ENCODE measurements at places on chromosomes 13 and 19.

DNA sequence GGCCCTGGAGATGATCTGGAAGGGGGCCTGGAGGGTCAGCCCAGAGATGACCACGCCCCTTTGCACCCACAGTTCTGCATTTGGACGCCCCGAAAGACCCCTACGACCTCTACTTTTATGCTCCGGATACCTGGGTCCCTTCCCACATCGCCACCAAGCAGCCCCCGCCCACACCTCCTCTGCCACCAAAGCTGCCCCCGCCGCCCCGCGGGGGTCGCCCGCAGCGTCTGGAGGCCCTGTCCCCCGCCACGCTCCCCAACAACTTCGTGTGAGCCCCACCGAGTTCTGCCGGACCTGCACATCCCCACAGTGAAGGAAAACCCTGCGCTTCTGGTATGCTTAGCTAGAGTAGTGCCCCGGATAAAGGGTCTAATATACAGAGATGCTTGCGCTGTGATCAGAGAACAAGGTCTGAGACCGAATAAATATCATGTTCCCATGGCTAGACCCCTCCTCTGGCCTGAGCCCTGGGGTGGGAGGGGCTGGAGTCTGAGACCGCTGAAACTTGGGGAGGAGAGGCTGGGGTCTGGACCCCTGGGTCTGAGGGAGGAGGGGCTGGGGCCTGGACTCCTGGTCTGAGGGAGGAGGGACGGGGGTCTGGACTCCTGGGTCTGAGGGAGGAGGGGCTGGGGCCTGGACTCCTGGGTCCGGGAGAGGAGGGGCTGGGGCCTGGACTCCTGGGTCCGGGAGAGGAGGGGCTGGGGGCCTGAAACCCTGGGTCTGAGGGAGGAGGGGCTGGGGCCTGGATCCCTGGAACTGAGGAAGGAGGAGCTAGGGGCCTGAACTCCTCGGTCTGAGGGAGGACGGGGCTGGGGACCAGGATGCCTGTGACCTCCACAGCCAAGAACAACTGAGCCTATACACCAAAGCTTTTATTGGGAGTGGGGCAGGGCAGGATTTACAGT lies 3.6 kb downstream of the GFY start:
- no peak for DNase-seq

- DNase-seq, result peak; percentile 51
Observed at GRCh38 chr13:106533943-106534638, 1.4 kb downstream of the EFNB2 start.

DNA sequence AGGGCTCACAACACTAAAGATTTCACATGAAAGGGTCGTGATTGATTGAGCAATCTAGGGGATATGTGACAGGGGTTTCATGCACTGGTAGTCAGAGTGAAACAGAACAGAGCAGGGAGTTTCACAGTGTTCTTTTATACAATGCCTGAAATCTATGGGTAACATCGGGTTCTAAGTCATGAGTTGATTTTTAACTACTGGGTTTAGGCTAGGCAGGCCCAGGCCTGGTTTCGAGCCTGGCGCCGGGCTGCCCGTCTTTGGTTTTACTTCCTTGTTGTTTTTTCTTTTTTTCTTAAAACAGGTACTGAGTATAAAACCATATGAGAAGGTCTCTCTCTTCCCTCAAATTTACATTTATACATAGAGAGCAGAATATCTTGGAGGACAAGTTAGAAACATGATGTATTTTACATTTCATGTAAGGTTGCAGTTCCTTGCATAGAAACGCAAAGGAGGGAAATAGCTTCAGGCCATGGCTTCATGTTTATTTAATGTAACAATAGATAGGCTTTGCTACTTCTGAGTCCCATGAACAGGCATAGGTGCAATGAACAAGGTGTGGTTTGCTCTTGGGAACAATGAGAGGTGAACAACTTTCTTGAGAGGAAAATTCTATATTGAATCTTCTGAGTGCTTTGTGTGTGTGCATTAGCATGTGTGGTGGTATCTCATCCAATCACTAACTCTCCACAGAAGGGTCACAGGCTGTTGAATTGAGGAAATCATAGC lies 128.9 kb upstream of the RXFP2 start:
- no peak for DNase-seq

DNA sequence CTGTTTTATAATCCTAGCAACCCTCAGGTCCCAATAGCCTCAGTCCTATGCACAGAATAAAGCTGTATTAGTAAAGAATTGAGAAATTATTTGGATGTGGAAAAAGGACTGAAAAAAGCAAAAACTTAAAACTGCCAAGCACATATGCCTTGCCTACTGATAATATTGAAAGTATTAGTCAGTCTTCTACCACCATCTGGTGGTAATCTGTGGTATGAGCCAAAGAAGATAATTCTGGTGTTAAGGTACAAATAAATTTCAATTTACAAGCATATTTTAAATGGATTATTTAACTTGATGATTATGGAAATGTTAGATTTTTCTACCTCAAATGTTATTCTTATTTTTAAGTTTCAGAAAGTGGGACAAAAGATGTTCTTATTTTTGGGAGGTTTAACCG lies 460.3 kb upstream of the KLHL1 start:
- DNase-seq, result peak; percentile 18

DNA sequence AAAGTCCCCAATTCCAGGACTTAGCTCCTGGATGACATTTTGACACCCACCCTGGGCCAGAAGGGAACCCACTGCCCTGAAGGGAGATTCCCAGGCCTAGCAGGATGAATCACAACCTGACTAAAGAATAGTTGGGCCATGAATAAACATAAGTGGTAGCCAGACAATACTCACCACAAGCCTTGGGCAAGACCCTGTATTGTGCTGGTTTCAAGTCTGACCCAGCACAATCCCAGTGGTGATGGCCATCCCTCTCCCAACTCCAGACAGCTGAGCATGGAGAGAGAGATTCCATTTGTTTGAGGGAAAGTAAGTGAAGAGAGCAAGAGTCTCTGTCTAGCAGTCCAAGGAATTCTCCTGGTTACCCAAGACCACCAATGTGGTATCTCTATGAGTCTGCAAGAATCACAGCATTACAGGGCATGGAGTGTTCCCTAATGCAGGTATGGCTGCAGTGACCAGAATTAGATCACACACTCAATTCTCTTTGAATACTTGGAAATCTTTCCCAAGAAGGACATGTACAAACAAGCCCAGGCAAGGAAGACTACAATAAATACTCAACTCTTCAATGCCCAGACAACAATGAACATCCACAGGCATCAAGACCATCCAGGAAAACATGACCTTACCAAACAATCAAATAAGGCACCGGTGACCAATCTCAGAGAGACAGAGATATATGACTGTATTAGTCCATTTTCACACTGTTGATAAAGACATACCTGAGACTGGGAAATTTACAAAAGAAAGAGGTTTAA lies 158.0 kb downstream of the VWA8 start:
- no peak for DNase-seq

DNA sequence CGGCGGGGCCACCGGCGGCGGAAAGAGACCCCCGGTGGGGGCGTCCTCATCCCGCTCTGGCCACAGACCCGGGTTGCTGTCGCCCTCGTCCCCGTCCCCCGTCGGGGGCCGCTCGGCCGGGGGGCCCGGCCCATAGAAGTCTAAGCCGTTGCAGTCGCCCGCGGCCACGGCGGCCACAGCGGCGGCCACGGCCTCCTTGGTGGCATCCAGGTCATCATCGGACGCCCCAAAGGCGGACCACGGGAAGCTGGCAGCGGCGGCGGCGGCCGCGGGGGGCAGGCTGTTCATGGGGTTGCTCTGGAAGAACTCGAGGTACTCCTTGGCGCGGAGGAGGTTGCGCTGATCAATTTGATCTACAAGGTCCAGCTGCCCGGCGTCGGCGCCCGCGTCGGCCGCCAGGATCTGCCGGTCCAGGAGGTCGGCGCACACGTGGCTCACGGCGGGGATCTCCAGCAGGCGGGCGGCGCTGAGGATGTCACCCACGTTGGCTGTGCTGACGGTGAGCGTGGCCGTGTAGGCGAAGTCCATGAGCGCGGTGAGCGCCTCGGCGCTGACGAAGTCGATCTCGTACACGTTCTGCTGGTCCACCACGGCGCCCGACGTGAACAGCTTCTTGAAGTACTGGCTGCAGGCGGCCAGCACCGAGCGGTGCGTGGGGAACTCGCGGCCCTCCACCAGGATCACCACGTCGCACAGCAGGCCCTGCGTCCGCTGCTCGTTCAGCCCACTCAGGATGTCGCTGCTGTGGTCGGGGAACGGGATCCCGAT lies 12.1 kb downstream of the ZBTB7A start:
- DNase-seq, result no peak

DNA sequence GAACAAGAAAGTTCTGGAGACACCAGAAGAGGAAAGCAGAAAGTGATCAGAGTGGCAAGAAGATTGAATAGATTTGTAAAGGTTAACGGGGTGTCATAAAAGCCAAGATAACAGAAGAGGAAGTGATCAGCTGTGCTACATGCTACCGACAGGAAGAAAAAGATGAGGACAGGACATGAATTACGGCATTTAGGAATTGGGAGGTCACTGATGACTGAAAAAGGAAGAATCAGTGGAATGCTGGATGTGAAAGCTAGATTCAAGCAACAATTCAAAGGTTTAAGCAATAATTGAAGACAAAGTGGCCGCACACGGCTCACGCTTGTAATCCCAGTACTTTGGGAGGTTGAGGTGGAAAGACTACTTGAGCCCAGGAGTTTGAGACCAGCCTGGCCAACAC lies 15.1 kb downstream of the ZNF160 start:
- DNase-seq, result no peak

DNA sequence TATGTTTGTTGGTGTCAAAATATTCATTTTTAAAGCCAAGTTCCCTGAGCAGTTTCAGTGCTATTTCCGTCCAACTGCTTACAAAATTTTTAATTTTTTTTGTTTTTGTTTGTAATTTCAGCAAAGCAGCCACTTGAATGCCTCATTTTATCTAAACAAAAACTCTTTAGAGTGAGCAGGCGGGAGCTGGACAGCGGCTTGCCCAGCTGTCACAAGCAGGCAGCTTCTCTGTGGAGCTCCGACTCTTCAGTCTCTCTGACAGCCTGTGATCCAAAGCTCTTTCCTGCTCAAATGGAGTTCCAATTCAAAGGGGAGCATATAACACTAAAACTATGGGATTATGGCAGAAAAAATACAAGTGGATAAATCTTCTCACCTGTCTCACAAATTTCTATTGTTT lies 618.3 kb upstream of the PCDH20 start:
- DNase-seq, result no peak

DNA sequence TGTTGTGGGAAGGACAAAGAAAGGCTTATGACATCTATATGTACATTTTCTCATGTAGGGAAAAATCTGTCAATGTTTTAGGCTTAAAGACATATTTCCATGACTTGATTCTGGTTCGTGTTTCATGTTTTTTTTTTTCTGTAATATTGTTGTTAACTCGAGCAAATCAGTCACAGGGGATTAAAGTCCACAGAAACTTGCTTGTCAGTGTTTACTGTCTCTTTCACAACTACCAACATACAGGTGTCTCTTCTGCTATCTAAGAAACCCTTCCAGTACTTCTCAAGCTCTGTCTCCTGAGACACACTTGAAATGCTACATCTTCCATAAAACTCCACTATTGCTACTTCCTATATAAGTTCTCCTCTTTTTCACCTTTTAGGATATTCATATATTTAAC lies 130.9 kb upstream of the SLITRK6 start:
- no peak for DNase-seq

- DNase-seq, result no peak
Observed at GRCh38 chr19:501646-502045, 5.4 kb downstream of the MADCAM1 start.

DNA sequence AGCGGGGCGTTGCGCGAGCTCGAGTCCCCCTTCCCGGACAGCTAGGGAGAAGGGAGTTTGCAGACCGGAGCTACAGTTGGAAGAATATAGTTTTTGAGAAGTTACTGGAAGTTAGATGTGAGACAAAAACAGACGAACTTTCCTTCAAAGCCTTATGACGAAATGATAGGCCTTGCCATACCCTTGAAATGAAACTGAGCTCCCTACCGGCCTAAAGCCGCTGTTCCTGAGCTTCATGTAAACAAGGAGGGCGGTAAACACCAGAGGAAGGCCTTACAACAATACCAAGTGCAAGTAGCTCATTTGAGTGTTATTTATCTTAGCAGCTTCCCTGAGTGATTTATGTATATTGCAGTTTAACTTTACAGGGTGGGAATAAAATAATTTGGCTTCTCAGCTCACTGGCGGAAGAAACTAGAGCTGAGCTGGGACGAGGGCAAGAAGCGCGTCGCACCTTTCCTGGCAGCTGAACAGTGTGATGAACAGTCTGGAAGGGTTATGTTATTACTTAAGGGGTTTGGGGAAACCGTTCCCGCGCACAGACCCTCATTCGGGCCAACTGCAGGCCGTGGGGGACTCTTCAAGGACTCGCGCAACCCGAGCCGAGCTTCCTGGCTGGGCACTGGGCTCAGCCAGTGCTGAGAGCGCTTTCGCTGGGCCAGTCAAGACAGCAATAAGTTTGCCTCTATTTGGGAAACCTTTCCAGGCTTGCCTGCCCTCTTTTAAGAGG lies 111.2 kb downstream of the KCNRG start:
- no peak for DNase-seq

- DNase-seq, result no peak
Observed at GRCh38 chr19:36169084-36169760, 17.0 kb upstream of the COX7A1 start.

GRCh38 chr13:20057963-20058362 lies 99.4 kb downstream of the ZMYM2 start:
- DNase-seq, result no peak

- no peak for DNase-seq
Observed at GRCh38 chr13:71577127-71577526, 289.9 kb downstream of the DACH1 start.

- DNase-seq, result no peak
Observed at GRCh38 chr13:70856711-70857110, 748.5 kb upstream of the KLHL1 start.

- no peak for DNase-seq
Observed at GRCh38 chr13:28316836-28317235, 178.1 kb downstream of the FLT1 start.

- no peak for DNase-seq
Observed at GRCh38 chr13:91280801-91281200, 66.7 kb upstream of the MIR17HG start.

DNA sequence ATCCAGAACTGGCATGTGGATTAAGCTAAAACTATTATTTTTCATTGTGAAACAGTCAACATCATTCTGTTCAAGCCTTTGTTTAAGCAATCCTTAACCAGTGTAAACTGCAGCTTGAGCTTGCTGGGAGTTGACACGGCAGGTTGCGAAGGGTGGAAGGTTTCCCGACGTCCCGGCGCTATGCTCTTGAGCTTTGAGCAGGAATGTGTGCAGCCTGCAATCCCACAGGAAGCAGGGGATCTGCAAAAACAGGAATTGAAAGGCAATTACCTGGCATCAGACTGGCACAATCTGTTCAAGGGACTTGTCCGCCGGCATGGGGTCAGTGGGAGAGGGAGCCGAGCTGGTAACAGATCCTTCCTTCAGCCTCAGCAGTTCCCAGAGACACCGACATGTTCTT lies 586.7 kb upstream of the SGCG start:
- peak; percentile 3 for DNase-seq

- peak; percentile 18 for DNase-seq
Observed at GRCh38 chr19:58346961-58347929, 6.0 kb downstream of the A1BG start.

DNA sequence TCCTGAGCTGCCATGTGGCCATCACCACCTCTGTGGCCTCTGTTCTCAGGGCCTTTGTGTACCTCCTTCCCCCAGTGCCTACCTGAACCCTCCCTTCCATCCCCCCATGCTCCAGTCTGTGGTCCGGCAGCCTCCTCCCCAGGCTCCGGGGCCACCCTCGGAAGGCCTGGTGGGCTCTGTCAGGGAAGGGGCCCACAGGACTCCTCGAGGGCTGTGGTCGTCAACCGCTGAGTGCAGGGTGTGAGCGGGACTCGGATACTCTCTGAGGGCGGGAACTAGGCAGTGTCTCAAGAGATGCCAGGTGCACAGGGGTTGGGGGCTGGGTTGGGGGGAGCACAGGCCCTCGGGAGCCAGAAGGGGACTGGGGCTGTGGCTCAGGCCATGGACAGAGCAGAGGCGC lies 3.9 kb downstream of the MAP2K7 start:
- no peak for DNase-seq

Measured in hindlimb muscle (tissue), 1 donor.